NT2/D1 (cell line): ENCODE measurements at places on chromosomes 5 and 9.

DNA sequence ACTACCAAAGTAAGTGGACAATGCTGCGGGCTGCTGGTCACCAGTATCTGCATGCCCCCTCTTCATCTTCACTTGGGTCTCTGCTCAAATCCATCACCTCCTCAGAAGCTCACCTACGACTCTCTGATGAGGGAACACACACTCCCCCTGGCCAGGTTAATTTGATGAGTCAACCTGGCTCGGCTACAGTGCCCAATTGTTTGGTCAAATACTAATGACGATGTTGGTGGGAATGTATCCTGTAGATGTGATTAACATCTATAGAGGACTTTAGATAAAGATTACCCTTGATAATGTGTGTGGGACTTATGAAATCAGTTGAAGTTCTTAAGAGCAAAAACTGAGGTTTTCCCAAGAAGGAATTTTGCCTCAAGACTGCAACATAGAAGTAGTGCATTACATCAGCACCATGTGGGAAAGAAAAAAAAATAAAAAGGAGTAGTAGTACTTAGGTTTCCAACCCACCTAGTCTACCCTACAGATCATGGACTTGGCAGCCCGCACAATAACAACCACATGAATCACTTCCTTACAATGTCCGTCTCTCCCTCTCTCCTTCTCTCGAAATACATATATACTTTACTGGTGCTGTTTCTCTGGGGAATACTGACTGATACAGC, 467.3 kb downstream of the DNAH5 start:
- DNase-seq = no peak

GRCh38 chr9:63859475-63860215, 1425.4 kb downstream of the FOXD4L5 start:
- peak; percentile 11 for DNase-seq

DNA sequence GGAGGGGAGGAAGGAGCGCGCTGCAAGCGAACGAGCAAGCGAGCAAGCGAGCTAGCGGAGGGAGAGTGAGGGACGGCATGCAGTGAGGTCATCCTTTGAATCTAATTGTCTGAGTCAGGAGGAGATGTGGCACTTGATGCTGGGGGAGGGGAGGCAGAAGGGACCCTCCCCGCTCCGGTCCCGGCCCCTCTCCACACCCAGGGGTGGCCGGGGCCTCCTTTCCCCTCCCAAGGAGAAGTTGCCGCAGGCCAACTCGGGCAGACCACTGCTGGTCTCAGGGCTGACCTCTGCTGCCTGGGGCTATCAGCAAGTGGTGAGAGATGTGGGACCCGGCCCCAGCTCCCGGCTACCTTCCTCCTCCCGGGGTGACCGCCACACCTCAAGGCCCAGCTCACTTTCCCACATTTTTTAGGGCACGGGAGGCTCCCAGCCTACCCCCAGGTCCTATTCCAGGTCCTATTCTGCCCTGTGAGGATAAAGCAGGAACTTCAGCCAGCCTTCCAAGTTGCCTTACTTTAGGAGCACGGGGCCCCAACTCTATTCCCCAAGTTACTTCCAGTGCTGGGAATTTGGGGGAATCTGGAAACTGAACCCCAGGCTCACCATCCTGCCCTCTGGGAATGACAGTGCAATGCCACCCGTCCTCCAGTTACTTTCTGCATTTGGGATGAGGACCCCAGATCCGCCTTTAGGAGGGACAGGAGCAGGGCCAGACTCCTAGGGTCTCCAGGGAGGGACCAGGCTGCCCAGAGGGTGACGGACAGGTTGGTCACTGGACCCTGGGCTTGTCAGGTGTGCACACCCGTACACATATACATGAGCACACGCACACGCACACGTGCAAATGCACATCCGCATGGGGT, 11.1 kb downstream of the CNTFR start:
- DNase-seq = no peak

GRCh38 chr5:6543346-6543730, 89.5 kb downstream of the NSUN2 start:
- DNase-seq = no peak

DNA sequence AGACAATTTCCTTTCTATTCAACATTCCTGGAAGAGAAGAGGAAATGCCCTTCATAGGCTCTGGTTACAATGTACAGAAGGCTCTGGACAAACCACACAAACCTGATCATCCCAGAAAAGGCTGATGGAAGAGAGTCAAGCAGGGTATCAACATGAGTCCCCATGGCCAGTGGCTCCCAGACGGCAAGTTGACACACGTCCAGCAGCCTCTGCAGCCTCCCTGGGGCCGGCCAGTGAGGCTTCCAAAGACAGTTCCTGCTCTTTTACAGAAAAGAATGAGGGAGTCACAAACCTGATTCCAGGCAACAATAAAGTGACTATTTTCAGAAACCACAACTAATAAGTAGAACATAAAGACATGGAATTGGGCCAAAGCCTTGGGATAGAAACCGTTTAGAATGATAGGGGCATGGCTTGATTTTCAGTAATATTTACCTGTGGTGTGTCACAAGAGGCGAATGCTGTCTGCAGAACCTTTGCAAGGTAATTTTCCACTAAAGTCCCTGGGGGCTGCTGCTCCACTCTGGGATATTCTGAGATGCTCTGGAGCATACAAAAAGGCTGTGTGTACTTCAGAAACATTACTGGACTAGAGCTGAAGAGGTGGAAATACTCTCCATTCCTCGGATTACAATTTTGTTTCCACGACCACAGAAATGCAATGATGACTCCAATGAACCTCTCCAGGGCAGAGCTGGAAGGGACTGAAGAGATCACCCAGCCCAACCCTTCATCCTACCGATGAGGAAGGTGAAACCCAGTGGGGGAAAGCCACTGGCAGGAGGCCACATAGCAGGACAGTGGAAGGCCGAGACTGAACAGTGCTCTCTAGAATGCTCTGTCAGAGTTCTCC, 10.4 kb downstream of the MED27 start:
- DNase-seq = no peak

DNA sequence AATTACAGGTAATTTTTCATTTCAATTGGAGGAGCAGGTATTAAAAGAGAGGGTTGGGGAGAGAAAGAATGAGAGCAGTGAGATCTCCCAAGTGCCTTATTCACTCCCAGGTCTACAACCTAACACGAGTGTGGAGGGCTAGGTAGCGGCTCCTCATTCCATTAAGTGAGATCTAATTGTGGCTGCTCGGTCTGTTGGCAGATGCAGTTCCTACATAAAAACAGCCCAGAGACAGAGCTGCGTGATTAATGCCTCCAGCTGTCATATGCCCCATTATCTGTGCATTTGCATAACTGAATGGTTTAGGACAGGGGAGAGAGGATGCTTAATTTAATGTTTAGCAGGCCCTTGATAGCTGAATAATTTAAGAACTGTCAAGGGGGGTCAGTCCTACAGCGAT, 100.5 kb downstream of the PSAT1 start:
- no peak for DNase-seq

- DNase-seq = no peak
Measured at GRCh38 chr9:33265211-33265865, 489 bp downstream of the CHMP5 start.

GRCh38 chr9:81756561-81756960, 67.2 kb upstream of the TLE1 start:
- no peak for DNase-seq

- no peak for DNase-seq
Measured at GRCh38 chr5:130287438-130287837, 383.2 kb downstream of the CHSY3 start.
